ENCODE measurements at places on chromosomes 3 and 15.

DNA sequence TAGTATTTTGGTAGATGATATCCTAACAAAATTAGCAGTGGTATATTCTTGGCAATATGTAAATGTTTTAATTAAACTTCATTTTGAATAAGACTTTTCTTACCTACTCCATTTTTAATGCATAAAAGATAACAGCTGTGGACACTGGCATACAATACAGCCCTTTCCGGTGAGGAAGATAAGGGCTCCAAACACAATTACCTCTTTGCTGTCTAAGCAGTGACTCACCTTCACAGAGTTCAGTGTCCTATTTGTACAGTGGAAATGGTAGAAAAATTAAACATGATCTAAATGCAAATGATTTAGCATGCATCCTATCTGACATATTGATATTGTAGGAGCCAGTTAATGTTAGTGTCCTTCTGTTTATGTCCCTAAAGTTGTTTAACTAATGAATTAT lies 969.4 kb downstream of the PLOD2 start:
- no peak for DNase-seq

GRCh38 chr15:82530606-82531379 lies 9.5 kb downstream of the RPS17 start:
- peak; percentile 72 for DNase-seq

GRCh38 chr3:9503283-9503682 lies 50.3 kb downstream of the LHFPL4 start:
- peak; percentile 67 for DNase-seq

GRCh38 chr3:164723396-164723795 lies 354.9 kb downstream of the SI start:
- no peak for DNase-seq

GRCh38 chr15:29056839-29057450 lies 171.2 kb downstream of the APBA2 start:
- no peak for DNase-seq
